GM06990 (cell line): ENCODE measurements at places on chromosomes 1 and 21.

- no peak for DNase-seq
Measured at GRCh38 chr1:61253059-61253735, 170.8 kb downstream of the NFIA start.

DNA sequence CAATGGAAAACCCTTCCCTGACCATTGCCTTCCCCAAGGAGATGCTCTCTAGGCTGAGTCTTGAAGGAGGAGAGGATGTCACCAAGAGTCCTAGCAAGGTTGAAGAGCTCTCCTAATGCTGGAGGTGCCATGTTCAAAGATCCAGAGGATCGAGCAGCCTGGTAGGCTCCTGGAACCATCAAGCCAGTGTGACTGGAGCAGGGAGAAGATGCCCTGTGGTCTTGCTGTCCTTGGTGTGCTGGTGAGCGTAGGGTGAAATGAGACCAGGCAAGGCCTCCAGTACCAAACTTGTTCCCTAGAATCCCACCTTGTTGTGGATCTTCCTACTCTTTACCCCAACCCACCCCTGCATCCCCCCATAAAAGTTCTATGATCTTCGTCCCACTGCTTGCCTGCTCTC, 46.6 kb upstream of the GALNT2 start:
- DNase-seq: no peak

- no peak for DNase-seq
Measured at GRCh38 chr1:191155178-191155577, 677.5 kb upstream of the BRINP3 start.

- DNase-seq: no peak
Measured at GRCh38 chr1:36269408-36269838, 36.7 kb upstream of the SH3D21 start.

- DNase-seq: no peak
Measured at GRCh38 chr1:235898126-235898525, 31.4 kb upstream of the LYST start.

GRCh38 chr1:232211149-232211548, 418.8 kb downstream of the SIPA1L2 start:
- no peak for DNase-seq

DNA sequence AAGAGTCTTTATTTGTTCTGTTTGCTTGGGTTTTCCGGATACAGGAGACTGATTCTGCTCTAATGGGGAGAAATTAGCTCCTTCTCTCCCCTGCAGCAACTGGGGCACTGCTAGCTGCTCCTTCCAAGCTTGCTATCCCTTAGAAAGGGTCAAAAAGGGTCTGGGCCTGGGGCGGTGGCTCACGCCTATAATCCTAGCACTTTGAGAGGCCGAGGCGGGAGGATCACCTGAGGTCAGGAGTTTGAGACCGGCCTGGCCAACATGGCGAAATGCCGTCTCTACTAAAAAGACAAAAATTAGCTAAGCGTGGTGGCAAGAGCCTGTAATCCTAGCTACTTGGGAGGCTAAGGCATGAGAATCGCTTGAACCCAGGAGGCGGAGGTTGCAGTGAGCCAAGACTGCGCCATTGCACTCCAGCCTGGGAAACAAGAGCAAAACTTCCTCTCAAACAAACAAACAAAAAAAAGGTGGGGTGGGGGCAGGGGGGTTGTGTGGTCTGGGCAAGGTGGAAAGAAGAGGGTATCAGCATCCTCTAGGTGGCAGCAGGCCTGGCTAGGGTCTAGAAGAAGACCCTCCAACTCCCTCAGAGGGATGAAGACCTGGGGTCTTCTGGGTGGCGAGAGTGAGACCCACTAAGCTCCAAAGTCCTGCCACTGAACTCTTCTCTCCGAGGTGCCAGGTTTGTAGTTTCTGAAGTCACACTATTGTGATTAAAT, 15.4 kb upstream of the TBX15 start:
- DNase-seq: no peak

DNA sequence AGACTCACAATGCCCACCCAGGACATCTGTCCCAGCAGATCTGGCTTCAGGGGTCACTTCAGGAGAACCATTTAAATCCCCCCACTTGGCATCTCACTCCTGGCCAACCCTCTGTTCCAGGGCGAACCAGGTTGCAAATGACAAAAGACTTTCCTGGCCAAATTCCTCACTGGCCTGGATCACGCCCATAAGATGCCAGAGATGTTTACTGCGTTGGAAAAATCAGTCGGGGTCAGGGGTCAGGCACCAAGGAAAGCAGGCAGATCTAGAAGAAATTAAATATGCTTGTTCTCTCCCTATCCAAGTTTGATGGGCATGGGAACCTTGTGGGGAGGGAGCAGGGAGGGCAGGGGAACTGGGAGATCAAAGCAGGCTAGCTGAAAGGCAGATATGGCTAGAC, 14.6 kb upstream of the AGTRAP start:
- DNase-seq: no peak

DNA sequence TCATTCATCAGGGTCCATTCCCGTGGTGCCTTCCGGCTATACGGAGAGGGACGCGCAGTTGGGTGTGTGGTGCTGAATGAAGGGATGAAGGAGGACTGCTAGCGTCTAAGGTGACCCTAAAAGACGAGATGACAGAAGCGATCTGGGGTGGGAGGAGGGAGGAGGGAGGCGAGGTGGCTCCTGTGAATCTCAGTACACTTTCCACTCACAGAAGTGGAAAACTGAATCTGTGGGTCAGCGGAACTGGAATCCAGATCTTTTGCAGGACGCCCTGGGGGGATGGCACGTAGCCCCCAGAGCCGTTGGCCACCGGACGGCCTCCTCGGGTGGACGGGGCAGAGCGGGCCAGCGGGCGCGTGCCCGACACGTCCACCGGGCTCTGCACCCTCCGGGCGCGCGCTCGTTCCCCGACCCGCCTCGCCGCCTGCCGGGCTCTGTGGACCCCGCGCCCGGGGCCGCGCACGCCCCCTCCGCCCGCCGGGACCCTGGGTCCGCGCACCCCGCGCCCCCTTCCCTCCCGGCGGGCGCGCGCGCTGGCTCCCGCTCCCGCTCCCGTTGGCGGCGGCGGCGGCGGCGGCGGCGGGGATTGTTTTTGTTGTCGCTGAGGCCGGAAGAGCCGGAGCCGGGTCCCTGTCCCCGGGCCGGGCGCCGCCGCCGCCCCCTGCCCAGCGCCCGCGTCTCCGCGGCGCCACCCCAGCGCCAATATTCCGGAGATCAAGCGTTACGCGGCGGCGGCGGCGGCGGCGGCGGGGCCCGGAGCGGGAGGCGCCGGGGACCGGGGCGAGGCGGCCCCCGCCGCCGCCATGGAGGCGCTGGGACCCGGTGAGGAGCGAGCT, at the start of gene AGO4:
AGO4 (plus strand) TSS at position 403 of the 836 bp plus-strand sequence; CDS start at position 804, 401 bp downstream.
- DNase-seq: peak; percentile 63

GRCh38 chr21:41846536-41846935, 32.6 kb downstream of the PRDM15 start:
- no peak for DNase-seq

DNA sequence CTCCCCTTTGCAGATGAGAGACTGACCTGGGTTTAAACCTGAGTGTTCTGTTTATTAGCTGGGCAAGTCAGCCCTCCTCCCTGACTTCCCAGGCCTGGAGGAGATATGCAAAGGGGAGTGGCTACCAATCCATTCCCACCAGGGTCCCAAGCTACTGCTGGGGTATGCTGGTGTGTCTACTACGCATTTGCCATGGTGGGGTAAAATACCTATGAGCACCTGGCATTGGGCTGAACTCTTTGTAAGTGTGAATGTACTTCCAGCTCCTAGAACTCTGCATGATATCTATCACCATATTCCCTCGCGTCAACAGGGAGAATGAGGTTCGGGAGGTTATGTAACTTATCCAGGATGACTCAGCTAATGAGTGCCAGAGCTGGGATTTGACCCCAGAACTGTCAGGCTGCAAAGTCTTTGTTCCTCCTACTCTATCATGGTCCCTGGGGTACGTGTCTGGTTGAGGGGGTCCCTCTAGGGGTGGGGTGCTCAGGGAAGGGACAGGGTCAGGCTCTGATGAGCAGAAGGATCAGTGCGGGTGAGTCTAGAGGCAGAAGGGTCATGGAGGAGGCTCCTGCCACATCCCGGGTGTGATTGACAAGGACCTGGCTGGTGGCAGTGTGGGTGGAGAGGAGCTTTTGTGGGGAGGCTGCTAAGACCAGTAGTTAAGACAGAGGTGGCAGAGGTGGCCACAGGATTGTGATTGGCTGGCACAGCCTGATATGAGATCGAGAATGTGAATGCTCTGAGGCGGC, 16.7 kb downstream of the AMPD2 start:
- DNase-seq: no peak

DNA sequence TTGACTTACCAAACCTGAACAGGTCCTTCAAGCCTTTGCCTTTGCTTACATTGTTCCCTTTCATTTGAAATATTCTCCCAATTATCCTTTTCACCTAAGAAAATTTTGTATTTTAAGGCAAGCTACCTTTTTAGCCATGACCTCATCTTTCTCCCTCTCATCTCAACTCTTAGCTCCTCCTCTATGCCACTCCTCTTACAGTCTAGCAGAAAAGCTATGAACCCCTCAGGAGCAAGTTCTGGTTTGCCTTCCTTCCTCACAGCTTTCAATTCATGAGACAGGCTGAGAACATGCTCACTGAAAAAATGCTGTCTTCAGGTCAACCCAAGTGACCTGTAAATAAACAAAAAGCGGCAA, 8.3 kb upstream of the MUTYH start:
- DNase-seq: no peak

- DNase-seq: no peak
Measured at GRCh38 chr1:152169366-152170025, 10.5 kb upstream of the RPTN start.

- DNase-seq: no peak
Measured at GRCh38 chr1:100277866-100278265, 11.8 kb downstream of the RTCA start.

GRCh38 chr1:37481289-37482003, 7.1 kb downstream of the ZC3H12A start:
- DNase-seq: no peak

DNA sequence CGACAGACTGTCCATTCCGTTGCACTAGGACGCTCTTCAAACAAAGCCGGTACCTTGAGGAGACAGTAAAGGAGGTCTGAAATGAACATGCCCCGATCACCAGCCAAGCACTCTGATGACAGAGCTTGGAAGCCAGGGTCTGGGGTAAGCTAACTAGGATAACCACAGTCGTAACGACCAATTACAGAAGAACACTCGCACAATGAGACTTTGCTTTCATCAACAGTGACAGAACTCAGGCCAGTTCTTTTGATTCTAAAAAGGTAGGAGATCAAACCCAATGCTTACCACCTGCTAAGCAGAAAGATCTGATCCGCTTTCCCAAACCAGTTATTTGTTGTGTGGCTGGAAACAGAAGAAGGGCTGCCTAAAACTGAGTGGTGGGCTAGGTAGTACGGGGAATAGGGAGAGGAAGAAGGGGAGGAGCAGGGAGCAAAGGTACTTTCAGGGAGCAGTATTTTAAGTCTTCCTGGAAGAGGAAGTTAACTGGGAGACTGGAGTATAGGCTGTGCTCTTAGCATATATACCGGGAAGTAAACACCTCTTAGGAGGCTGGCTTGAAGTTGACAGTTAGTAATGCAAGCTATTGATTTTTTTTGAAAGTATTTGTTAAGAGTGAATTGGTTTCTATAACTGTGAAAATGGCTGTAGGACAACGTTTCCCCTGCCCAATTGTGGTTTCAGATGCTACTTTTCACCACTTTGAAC, 38.4 kb downstream of the UCK2 start:
- DNase-seq: no peak

DNA sequence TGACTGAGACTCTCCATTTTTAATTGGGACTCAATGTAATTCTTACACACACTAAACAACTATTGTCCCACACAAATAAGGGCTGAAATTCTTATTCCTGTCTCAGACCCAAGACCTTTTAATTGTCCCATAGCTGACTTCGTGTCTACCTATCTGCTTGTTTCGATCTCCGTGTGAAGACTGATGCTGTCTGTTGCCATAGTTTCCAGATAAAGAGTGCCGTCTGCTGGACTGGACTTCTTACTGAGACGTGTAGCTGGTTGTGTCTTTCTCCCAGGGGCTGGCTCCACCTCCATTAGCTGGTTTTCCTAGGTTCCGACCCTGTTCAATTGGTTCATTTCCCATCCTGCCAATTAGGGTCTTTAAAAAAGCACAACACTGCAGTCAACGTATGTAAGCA, 235.3 kb upstream of the PLXNA2 start:
- DNase-seq: no peak

DNA sequence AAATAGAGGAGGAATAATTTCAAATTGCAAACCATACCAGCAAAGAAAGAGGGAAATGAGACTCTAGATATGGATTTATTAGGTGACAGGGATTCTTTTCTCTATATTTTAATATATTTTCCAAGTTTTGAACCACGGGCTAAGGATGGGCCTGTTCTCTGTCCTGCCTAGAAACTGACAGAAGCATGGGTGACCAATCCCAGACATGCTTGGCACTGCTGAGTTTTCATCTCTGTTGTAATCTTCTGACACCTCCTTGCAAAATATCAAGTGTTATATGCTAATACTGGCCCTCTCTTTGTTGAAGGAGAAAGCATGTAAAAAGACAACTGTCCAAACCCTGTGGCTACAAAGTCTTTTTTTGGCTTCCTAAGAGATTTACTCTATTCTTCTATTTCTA, 774 bp upstream of the ANGPTL7 start:
- DNase-seq: no peak

DNA sequence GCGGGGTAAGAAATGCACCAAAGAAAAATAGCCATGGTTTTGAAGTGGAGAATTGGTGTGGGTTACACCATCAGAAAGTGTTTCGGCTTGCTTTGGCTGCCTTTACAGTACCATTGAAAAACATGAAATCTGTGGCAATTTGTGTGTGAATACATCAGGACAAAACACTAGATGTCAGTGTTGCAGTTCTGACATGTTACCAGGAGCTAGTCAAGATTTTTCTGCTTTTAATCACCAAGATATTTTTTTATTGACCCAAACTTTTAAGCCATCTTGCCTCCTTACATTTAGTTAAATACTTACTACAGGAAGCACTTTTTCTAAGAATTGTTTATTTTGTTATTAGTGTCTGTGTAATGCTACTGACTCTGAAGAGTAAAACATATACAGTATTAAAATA, 14.3 kb downstream of the RRP15 start:
- DNase-seq: no peak
